ENCODE measurements at places on chromosomes 16 and 17.

- DNase-seq, result no peak
Measured at GRCh38 chr17:64354824-64355535, 35.7 kb downstream of the PECAM1 start.

- no peak for DNase-seq
Measured at GRCh38 chr17:47701608-47702007, 7.6 kb downstream of the TBKBP1 start.

GRCh38 chr17:77544347-77545110 lies 403.8 kb downstream of the SEC14L1 start:
- DNase-seq, result no peak

GRCh38 chr17:30300818-30301217 lies 9.1 kb upstream of the BLMH start:
- no peak for DNase-seq

- DNase-seq, result no peak
Measured at GRCh38 chr17:47192554-47192953, 3.5 kb upstream of the CDC27 start.

GRCh38 chr16:28865722-28866453 lies 2.2 kb downstream of the SH2B1 start:
- no peak for DNase-seq

DNA sequence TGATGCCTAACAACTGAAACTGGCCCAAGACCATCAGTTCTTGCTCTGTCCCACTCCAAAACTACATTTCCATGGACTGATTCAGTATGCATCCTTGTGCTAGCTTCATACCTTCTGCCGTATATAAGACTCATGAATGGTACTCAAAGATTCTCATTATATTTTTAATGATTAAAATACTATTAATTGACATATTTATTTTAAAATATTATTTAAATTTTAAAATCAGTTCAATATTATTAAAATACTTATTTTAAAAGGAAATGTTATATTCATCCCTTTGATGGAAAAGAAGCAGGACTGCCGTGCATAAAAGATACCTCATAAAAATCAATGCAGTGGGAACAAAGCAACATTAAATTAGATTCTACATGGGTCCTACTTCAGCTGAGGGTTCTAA lies 153.4 kb downstream of the AXIN2 start:
- DNase-seq, result no peak

- peak; percentile 31 for DNase-seq
Measured at GRCh38 chr16:2816751-2817339, at the start of gene PRSS21. Gene PRSS21, plus strand, starts transcription at chr16:2817237. Its CDS starts 32 bp downstream, at chr16:2817269.

GRCh38 chr17:41651625-41652460 lies 27.5 kb upstream of the KRT17 start:
- no peak for DNase-seq

DNA sequence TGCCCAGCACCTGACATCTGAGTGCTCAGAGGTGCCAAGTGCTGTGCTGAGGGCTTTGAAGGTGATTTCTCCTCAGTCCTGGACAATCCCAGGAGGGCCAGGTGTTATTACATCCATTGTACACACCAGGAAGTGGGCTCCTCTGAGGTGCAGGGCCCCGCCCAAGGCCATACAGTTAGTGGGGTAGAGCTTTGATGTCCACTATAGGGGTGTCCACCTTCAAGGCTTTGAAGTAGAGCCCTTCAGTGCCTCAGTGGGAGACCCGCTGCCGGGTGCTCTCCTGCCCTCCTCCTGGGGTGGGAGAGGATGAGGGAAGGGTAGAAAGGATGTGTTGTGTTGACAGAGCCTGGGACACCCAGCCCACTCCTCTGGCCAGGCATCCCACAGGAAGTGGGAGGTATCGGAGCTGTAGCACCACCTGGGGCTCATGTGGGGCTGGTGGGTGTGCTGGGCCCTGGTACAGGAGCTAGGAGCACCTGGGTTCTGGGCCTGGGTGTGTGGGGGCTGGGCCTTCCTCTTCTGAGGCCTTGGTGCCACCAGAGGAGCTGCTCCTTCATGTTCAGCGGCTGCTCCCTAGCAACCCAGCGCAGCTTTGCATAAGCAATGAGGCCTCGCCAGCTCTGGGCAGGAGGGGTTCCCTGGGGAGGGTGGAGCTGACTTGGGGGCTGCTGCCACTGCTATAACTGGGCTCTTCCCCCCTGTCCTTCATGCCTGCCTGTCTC lies 7.4 kb downstream of the LASP1 start:
- no peak for DNase-seq

DNA sequence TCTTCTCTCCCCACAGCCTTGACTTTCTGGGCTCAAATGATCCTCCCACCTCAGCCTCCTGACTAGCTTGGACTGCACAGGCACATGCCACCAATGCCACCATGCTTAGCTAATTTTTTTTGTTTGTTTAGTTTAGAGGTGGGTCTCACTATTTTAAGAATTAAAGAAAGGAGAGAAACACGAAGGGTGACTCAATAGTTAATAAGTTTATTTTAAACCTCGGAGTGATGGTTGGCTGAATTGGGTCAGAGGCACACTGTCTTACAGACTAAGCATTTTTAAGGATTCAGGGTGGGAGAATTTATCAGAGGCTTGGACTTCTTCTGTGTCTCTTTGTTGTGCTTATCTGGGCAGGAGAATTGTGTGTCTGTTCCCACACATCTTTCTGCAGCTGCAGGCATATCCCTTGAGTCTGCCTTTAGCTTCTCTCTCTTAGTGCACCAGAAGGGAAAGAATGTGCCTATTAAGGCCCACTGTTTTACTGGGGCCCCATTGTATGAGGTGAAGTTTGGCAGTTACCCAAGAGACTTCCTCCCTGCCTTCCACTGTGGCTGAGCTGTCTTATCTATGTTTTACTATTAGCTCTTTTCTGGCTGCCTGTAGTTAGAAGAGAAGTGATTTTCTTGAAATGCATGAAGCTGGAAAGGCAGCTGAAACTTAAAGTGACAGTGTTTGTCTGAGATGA lies 2172.0 kb downstream of the TP53TG3F start:
- DNase-seq, result no peak

- DNase-seq, result peak; percentile 8
Measured at GRCh38 chr17:76353004-76353598, 615 bp downstream of the PRPSAP1 start.

DNA sequence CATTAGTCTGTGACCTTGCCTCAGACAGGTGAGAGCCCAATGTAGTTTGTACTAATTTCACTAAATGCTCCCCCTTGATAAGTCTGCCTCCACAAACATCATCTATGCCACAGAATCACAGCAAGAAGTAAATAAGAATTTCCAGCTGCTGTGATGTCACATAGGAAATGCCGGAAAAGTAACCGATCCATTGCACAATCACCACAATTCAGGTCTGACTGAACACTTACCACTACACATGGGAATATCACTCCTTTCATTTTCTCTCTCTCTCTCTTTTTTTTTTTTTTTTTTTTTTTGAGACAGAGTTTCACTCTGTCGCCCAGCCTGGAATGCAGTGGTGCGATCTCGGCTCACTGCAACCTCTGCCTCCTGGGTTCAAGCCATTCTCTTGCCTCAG lies 79.0 kb upstream of the CDH11 start:
- no peak for DNase-seq

DNA sequence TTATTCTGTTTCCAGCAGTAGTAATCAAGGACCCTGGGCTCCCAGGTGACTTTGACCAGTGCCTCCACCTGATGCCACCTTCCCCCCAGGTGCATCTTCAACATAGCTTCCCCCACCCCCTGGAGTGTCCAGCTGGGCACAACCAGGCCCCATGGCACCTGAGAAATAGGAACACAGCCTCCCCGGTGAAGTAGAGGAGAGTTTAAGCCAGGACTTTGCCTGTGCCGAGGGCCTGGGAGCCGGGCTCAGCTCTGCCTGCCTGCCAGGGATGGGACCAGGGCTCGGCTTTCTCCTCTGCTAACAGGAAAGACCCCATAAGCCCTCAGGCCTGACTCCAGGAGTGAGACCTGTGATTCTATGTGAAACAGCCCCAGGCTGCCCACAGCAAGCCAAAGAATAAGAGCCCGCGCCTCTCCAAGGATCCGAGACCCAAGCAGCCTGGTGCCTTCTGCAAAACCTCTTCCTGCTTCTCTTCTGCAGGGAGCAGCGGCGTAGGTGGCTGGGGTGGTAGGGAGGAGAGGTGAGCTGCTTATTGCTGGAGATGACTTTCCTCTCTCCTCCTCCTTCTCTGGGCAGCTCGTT lies 16.4 kb upstream of the RBFOX3 start:
- no peak for DNase-seq

DNA sequence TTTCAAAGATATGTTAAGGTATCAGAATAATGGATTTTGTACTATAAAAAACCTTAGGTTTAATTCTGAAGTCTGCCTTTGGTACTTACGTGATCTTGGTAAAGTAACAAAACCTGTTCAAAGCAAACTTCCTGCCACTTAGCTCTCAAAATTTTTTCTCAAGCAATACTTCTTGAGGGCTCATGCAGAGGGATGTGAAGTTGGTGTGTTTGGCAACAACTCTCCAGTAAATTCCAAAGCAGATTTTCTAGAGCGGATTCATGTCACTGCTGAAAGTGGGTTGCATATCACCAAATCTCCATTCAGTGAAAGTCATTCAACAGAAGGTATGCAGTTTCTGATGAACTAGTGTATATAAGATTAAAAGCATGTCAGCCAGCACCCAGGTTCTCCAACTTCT lies 856.7 kb downstream of the CDH8 start:
- no peak for DNase-seq

DNA sequence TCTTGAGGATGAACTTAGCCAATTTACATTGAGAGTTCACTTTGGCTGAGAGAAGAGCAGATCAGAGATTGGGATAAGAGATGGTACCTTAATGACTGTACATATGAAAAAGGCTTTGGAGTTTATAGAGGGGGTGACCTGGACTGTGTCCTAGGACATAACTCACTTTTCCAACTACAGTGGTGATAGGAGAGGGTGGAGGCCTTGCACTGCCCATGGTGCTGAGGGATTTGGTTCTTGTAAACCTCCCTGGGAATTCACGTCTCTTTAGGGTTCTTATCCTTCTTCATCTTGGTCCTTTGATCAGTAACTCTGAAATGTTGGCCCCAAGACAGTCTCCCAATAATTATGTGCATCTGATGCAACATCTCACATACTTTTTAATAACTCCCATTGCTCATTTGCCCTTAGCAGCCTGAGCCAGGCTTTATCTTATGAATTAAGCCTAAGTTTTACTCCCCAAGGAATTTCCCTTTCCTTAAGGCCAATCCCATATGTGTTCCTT lies at the start of gene OR4D1:
OR4D1 (plus strand) TSS at position 455 of the 505 bp plus-strand sequence. CDS start 6,770 bp downstream, outside the sequence.
- DNase-seq, result no peak

DNA sequence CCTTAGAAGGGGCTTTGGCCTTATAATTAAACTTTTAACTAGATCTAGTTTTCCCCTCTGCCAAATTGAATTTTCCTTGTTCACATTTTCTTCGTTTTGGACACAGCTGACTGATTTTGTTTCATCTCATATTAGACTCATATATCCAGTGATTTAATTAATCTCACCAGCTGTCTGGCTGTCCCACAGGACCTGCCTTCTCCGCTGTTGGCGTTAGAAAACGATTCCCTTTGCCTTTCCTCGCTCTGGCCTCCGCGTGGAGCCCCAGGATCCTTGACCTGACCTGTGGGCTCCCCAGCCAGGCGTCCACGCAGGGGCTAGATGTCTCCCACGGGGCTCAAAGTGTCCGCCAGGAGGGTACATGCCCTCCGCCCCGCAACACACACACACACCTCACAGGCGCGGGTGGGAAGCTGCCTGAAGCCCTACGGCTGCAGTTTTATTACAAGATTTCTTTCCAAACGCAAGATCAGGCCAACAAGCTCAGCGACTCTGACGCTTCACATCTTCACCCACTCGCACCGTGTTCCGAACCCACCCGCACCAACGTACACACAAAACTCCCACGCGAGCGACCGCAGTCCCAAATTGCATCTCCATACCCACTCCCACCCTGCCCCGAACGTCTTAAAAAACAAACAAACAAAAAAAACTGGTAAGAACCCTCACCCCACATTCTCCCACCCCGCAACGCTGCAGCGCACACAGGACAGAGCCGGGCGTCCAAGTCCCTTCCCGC lies 1.1 kb downstream of the RPRML start:
- no peak for DNase-seq

- no peak for DNase-seq
Measured at GRCh38 chr17:58273453-58274104, 7.2 kb downstream of the MPO start.

DNA sequence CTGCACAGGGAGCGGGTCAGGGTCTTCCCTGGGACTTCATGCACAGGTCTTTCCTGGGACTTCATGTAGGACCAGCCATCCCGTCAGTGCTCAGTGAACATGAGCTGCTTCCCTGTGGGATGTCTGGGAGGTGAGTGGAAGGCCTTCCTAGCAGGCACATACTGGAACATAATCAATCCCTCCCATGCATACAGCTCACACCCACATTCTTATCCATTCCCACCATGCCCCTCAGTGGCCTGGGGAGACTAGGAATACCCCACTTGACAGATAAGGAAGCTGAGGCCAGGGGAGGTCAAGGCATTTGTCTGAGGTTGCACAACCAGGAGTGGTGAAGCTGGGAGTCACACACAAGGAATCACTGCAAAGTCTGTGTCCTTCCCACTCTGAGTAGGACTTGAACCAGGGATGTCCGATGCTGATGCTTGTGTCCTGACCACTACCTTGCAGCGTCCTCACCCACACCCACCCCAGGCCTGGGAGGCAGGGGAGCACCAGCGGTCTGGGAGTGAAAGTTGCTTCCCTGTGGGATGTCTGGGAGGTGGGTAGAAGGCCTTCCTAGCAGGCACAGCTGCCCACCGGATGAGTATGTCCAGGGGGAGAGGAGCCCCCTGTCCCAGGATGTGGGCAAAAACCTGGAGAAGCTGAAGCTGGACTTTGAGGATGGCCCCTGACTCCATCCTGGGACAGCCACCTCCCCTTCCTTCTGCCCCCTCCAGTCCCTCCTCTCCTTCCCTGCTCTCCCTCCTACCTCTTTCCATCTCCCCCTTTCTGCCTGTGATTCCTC lies 1.0 kb upstream of the NLRC5 start:
- DNase-seq, result no peak

DNA sequence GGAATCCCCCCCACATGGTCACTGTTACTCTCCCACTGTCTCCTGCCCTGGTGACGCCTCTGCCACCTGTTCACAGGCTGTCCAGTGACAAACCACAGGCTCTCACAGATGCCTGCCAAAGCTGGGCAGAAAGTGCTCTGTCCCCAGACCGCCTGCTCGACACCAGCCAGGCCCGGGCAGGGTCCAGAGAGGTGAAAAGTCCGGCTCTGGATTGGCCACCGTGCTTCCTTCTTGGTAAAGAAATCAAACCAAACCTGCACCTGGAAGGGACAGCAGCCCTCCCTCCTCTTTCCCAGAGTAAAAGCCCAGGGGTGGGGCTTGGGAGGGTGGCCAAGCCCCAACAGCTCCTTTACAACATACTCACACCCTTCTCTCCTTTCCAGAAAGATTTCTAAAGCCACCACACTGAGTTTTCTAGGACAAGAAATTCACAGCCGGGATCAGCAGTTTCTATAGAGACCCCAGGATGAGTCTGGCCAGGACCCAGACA lies 6.2 kb downstream of the PCGF2 start:
- no peak for DNase-seq
